GM23338 (cell line): ENCODE measurements at places on chromosomes 2 and 18. TPM values are rescaled to one million over a fixed set of nuclear protein-coding genes. Genes with fewer than 3 reads are reported as not detected.
A peak's percentile ranks its signal among the peaks of the same experiment; 100 is the strongest.

DNA sequence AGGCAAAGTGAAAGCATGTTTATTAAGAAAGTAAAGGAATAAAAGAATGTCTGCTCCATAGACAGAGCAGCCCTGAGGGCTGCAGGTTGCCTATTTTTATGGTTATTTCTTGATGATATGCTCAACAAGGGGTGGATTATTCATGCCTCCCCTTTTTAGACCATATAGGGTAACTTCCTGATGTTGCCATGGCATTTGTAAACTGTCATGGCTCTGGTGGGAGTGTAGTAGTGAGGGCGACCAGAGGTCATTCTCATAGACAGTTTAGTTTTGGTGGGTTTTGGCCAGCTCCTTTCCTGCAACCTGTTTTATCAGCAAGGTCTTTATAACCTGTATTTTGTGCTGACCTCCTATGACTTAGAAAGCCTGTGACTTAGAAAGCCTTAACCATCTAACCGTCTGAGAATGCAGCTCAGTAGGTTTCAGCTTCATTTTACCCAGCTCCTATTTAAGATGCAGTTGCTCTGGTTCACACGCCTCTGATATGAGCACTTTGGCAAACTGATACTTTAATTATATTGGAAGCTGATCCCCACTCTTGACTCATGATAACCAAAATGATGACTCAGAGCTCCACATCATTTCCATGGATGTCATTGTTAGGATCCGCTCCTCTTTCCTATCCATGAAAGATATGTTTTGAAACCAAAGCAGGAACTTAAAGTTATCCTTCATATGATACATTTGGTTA is 14.5 kb upstream of the ERMN start:
- DNase-seq, result no peak

GRCh38 chr18:76993085-76993382 is 139.5 kb downstream of the MBP start:
- DNase-seq, result no peak

GRCh38 chr18:79458131-79458838 is 62.6 kb downstream of the NFATC1 start:
- DNase-seq, result no peak

Gene TFCP2L1
- polyA plus RNA-seq, result 0.94 and 1.2 TPM in 2 replicates

GRCh38 chr2:207692206-207693065 is 19.0 kb upstream of the CCNYL1 start:
- peak; percentile 82 for DNase-seq

- DNase-seq, result no peak
These were observed 116.5 kb upstream of the DLX2 start for GRCh38 chr2:172219201-172219600.

DNA sequence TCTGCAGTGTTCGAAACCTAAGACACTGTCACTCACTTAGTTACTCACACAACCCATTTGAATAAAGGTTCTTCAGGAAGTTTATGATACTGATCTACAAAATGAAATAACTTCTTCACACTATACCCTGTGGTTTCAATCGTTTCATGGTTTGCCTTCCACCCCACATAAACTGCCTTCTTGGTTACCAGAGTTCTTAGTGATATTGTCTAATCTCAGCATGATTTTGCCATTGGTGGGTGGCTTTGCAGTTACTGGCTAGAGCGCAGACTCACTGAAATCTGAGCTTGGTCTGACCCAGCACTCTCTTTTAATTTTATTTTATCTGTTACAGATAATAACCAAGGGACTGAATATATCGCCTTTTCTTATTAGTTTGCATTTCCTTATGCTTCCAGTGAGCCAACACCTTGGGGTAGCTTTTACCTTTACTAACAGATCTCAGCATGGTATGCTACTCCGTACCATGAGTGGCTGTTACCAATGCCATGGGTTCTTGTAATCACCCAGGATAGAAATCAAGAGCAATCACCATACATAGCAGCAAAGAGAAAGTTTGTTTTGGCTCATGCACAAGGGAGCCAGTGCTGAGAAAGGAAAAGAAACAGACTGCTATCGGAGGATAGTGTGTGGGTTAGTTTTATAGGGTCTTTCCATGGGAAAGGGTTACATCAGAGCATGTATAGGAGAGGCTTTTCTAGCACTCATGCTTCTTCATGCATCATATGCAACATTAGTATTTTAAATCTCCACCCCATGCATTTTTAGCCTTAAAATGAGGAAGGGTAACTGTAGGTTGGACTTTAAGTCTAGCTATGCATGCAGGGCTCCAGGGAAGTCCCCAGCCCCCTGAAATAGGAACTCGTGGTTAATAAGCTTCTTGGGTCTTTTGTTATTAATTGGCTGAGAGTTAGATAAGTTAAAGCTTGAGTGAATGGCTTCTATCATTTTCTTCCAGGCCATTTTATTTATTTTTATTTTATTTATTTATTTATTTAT is 33.3 kb downstream of the ANXA4 start:
- DNase-seq, result no peak

- peak; percentile 53 for DNase-seq
These were observed 57.8 kb upstream of the RGPD5 start for GRCh38 chr2:109736177-109736827.

DNA sequence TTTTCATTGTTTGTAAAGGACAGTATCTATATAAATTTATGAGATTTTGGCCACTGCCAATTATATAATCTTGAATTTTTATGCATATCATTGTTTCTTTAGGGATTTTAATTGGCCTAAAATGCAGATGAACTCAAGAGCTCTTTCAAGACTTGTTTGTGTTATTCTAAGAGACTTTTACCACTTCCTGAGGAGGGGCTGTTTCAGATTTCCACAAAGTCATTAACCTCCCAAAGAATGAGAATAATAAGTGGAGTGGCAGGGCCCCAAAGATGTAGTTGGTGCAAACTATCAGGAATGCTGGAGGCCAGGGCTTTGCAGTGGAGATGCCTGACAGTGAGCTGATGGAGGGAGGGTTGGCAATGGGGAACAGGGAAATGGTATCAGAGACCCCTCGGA is 15.5 kb upstream of the ACVR1 start:
- DNase-seq, result peak; percentile 25

Gene FLACC1
- 0.27 TPM in 1 of 2 replicates, not detected in the other for polyA plus RNA-seq

Gene CREG2
- polyA plus RNA-seq, result 1.5 and 1.7 TPM in 2 replicates

DNA sequence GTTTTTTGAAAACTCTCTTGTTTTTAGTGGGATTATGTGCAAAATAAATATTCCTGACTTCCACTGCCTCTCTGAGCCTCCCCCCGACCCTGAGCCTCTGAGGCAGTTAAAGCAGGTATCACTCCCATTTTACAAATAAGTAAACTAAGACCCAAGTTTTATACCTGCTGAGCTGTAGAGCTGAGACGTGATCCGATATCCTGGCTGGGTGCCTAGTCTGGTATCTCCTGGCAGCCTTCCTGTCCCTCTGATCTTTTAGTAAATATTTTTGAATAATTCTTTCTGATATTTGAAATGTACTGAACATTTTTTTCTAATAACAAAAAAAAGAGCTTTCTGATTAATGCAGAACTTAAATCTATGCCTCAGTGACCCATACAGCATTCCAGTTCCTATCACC is 108.3 kb upstream of the NOSTRIN start:
- no peak for DNase-seq

DNA sequence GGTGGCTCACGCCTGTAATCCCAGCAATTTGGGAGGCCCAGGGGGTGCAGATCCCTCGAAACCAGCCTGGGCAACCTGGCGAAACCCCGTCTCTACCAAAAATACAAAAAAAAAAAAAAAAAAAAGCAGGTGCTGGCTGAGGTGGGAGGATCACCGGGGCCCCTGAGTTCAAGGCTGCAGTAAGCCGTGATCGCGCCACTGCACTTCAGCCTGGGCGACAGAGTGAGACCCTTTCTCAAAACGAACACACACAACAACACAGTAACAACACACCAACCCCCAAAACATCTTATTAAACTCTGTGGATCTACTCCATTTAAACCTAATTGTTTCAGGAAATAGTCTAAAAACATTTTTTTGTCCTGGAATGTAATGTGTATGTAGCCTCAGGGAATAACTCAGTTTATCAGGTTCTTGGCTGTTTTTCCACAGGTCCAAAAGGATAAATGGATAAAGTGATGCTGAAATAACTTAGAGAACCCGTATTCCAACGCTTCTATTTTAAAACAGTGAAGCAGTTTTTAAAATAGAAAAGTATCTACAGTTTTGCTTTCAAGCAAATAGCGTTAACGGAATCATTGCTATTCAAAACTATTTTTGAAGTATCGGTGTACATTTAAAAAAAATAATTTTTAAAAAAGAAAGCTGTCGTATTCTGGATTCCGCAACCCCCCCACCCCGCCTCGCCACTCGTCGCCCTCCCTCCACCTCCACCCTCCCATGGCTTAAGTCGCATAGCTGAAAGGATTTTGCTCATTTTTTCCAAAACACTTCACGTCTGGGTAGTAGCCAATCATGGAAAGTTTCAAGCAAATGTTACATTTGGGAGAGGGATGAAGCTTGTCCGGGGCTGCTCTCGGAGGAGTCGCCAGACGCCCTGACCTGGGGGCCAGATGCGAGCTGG is 895 bp upstream of the GLS start:
- DNase-seq, result no peak

GRCh38 chr2:240286596-240286995 is 146.1 kb upstream of the OTOS start:
- DNase-seq, result no peak

- no peak for DNase-seq
These were observed 217.0 kb downstream of the OSR1 start for GRCh38 chr2:19141234-19142004.

Gene PLGLB2
- polyA plus RNA-seq, result 0.50 and 0.55 TPM in 2 replicates

DNA sequence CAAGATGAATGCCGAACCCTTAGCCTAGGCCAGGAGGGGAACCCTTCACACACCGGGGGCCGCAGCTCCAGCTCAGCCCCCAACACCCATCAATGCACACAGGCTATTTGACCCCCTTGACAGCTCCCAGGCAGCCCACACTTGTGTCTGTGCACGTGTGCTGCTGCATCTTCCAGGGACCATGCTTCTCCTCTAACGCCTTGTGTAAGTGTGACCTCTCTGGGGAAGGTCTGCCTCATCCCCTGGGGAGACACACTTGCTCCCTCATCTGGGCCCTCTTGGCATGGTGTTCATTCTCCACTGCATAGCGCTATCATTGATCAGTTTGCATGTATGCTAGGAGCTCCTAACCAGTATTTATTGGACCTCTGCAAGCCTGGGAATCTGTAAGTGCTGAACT is 120.0 kb upstream of the FHL2 start:
- no peak for DNase-seq

- no peak for DNase-seq
These were observed 230.0 kb upstream of the GYPC start for GRCh38 chr2:126425943-126426342.

DNA sequence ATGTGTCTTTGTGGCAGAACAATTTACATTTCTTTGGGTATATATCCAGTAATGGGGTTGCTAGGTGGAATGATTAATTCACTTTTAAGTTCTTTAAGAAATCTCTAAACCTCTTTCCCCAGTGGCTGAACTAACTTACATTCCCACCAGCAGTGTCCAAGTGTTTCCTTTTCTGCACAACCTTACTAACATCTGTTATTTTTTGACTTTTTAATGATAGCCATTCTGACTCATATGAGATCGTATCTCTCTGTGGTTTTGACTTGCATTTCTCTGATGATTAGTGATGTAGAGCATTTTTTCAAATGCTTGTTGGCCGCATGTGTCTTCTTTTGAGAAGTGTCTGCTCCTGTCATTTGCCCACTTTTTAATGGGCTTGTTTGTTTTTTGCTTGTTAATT is 43.1 kb upstream of the PTH2R start:
- no peak for DNase-seq

Gene ABCA12
- 0.05 TPM in 1 of 2 replicates, not detected in the other for polyA plus RNA-seq

DNA sequence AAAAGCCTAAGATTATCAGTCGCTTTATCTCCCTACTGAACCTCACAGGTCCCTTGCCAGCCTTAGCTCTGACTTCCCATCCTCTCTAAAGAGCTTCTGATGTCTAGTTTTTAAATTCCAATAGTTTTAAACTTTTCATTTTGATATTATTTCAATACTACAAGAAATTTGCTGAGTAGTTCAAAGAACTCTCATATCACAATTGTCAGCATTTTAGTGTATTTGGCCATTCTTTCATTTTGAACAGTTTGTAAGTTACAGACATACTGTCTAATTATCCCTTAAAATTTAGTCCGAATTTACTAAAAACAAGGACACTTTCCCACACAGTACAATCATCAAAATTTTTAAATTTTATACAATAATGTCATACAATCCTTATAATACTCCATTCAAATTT is 666.8 kb upstream of the SETBP1 start:
- no peak for DNase-seq

- no peak for DNase-seq
These were observed 26.8 kb downstream of the ACMSD start for GRCh38 chr2:134865067-134865787.

Gene CD207
- not detected in 2 replicates for polyA plus RNA-seq

- DNase-seq, result no peak
These were observed 442.2 kb upstream of the CWC22 start for GRCh38 chr2:180449171-180449915.
